HCT116 (cell line): ENCODE measurements at places on chromosomes 13 and 19.

- no peak for DNase-seq
Observed at GRCh38 chr13:114025405-114025713, 51.5 kb upstream of the C13orf46 start.

GRCh38 chr13:38804061-38804460, 117.2 kb downstream of the FREM2 start:
- DNase-seq, result no peak

DNA sequence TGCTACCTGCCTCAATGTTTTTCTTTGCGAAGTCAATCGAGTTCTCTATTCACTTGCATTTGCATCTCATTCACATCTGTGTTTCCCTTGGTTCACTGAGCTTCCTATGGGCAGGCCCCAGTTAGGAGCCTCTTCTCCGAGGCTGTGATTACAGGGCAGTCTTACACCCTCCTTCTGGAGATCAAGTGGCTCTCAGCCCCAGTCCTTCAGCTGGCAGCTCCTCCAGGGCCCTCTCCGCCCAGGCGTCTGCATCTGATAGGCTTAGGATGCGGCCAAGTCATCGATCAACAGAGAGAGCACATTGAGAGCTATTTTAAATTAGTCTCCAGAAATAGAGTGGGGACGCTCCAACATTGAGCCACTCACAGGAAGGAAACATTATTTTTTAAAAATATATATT, 44.2 kb downstream of the MBNL2 start:
- no peak for DNase-seq

DNA sequence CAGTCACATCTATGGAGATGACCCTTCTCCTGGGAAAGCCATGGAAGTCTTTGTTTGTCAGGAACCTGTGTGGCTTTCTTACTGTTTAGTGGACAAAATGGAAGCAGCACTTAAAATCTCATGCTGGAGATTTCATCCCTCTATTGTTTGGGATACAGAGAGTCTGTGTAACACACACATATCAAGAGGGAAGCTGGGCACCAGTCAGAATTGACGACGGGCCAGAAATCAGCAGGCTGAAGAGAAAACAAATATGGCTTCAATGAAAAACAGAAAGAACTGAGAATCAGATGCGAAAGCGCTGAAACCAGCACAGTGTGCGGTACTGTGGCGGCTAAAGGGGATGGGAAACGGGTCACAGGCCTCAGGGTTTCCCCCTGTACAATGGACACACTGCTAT, 72.2 kb upstream of the WASF3 start:
- no peak for DNase-seq

GRCh38 chr19:29476528-29476927, 49.3 kb upstream of the VSTM2B start:
- no peak for DNase-seq

DNA sequence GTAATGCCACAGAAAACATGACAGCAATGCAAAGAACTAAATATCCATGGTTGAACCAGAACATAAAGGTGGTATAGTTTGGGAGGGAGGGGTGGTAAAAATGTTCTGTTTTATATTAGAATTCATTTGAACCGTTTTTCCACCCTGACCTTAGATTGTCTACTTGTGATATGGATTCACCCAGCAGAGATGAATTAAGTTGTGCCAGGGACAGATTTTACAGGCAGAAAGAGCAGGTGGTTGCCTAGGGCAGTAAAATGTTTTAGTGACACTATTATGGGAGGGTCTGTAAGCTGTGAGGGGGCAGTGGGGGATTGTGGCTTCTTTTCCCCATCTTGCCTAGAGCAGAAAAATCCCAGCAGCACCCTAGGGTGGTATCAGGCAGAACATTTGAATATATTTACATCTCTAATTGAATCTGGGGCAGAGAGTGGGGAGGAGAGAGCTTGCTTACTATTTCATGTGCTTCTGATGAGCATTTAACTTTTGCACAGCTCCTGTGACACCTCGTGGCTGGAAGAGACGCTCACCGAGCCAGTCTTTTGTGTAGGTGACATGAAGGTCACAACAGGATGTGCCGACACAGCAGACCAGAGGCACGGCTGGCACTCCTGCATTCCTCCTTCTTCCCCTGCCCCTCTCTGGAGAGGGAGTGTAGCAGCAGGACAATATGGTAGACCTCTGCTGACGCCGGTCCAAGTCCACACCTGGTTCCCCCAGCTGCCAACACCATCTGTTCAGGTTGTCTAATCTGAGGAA, 452.3 kb downstream of the IRS2 start:
- no peak for DNase-seq

DNA sequence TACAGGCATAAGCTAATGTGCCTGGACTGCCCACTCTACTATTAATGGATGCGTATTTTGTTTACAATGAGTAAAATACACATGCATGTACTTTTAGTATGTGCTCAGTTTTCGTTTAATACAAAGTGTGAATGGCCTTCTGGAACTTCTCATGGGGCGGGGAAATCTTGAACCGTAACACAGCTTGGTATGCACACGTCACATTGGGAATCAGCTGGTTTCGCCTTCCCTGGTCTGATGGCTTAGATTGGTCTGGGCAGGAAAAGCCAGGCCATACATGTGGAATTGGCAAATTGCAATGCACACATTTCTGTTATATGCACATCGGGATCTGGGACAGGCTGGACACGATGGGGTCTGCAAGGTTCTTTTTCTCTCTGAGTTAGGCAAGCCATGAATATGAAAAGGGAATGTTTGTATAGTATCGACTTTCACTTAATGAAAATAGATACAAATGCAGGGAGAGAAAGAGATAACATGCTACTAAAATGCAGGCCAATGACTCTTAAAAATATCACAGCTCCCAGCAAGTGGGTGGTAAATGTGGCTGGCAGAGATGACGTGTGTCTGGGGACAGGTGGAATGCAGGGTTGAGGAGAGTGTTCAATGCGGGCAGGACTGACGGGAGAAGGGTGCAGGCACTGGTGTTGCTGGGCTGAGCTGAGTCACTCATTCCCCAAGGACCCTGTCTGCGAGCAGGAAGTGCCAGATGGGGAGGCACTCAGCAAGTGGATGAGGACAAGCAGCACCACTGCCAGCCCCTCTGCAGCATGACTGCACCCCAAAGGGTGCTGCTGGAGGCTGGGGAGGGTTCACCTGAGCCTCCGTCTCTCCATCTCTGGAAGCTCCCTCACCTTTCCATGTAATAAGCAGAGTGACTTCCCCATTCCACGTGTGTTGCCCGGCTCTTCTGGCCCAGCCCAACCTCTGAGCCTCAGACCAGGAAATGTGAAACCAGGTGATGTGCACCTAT, 204.0 kb upstream of the GPR12 start:
- no peak for DNase-seq
